ENCODE measurements at places on chromosomes 12 and 14. TPM values are rescaled to one million over a fixed set of nuclear protein-coding genes. Genes with fewer than 3 reads are reported as not detected.
A peak's percentile ranks its signal among the peaks of the same experiment; 100 is the strongest.

Gene MYF6
- not detected for polyA plus RNA-seq

Gene PNMA1
- 47.8 TPM for polyA plus RNA-seq

Gene LRP1-AS
- not detected for polyA plus RNA-seq

DNA sequence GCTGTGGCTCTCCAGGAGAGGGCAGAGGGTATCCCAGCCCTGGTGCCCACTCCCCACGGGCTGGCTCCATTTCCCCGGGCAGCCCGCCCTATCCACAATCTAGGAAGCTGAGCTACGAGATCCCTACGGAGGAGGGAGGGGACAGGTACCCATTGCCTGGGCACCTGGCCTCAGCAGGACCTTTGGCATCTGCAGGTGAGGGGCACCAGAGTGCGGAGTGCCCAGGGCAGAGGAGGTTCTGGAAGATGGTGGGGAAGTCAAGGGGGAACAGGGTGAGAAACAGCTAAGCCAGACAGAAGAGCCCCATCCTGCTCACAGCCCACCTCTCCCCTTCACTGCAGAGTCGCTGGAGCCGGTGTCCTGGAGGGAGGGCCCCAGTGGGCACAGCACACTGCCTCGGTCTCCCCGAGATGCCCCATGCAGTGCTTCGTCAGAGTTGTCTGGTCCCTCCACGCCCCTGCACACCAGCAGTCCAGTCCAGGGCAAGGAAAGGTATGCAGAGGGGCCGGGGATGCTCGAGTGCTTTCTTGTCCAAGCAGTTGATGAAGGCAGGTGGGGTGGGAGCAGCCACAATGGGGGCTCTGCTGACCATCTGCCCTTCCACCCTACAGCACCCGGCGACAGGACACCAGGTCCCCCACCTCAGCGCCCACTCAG is 10.3 kb downstream of the TNS2 start:
- DNase-seq, result no peak

GRCh38 chr12:12734561-12735071 is 17.4 kb downstream of the CDKN1B start:
- no peak for DNase-seq

DNA sequence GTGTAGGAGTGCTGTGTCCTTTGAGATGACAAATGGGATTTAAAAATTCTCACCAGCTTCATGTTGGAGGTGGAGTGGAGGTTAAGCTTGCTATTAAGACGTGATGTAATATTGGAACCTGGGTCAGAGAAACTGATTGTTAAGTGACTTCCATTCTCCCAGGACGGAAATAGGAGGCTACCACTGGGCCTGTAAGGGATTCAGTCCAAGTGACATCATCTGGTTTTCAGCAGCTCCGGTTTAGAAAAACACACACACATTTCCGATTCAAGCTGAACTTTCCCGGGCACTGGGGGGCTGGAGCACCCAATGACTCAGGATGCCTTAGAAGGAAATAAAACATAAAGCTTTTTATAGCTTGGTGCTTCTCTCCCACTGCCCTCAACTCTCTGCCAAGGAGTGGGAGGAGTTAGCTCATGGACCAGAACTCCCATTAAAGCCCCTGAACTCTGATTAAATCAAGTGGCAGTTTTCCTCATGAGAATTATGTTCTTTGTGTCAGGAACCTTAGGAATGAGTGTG is 12.4 kb downstream of the CALM1 start:
- no peak for DNase-seq

DNA sequence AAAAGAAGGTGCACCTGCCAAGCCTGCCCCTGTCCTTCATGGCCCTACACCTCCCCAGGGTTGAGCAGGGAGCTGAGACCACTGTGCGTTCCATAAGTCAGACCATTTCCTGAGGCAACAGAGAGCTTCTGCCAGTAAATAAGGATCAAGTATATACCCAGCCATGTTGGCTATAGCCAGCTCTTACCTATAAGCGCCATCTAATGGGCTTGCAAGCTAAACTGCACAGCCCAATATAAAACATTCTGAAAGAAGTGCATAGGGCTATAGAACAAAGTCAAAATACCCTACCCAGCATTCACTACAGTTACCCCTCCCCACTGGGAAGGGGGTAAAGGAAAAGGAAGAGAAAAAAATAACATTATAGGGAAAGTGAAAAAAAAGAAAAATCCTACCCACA is 59.3 kb upstream of the SCAF11 start:
- no peak for DNase-seq

DNA sequence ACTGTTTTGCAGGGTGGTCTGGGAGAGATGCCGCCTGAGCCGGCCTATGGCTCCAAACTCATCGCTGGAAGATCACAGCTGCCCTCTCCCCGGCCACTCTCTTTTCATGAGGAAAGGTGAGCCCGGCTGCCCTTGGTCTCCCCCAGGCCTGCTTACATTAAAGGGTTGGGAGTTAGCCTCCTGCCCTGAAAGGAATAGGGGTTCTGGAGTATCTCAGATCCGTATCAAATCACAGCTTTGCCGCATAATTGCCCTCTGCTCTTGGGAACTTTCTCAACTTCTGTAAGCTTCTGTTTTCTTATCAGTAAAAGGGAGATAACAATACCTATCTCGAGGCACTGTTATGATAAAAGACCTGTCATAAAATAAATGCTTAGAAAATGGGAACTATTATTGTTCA is 17.6 kb downstream of the PHLDA1 start:
- DNase-seq, result no peak

GRCh38 chr12:87142342-87142741 is 886.2 kb upstream of the MGAT4C start:
- no peak for DNase-seq

GRCh38 chr14:39467889-39468524 is 35.8 kb upstream of the FBXO33 start:
- DNase-seq, result no peak

DNA sequence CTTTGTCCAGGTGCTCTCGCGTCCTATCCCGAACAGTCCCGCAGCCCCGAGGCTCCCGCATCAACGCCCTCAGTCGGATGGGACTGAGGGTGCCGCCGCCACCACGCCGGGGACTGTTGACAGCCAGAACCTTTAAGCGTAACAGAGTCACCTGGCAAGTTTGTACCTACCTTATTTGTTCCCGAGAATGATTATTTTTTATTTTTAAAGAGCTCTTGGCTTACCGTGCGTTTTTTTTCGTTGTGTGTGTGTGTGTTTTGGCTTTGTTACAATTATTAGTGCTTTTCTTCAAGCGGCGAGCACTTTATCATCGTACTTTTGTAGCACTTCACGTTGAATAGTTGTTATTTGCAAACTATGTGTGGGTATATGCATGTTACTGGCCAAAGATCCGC is 463 bp downstream of the COA8 start:
- no peak for DNase-seq

GRCh38 chr12:51318846-51319599 is 5.0 kb downstream of the BIN2 start:
- DNase-seq, result peak; percentile 75

- no peak for DNase-seq
These were observed 826 bp downstream of the PRKCH start for GRCh38 chr14:61322011-61322798.

DNA sequence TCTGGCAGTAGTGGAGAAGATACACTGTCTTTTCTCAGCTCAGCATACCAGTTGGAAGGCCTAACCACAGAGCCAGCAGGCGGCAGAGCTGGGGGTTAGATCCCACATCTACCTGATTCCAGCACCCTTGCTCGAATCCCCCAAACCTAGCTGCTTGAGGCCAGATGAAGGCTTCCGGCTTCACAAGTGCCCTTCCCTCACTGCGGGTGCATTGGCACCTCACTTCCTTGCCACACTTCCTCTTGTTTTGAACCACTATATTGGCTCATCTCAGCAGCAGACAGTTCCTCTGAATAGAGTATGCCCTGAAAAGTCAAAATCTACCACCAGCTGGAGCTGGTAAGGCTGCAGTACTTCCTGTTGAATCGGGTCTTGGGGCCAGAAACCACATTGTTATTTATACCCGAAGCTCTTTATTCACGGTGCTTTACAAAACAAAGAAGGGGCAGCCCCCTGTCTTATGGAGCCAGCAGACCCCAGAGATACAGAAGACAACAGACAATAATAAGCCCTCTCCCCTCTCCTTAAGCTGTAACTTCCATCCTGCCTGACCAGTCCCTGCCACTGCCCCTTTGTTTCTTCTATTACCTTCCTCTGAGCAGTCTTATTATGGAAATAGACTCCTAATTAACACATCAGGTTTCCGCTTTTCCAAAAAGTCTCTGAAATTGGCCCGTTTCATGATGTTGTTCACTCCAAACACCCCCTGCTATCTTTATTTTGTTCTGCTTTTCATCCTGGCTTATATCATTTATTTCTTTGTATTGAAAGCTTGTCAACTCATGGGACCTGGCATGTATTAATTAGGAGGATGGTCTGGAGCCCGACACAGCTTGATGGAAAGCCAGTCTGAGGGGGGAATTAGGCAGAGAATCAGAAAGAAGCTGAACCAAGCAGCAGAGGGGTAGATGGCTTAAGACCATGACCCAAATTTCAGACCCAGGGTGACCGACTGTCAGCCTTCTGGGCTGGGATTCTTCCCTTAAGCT is 233.5 kb downstream of the EFCAB11 start:
- DNase-seq, result peak; percentile 85

DNA sequence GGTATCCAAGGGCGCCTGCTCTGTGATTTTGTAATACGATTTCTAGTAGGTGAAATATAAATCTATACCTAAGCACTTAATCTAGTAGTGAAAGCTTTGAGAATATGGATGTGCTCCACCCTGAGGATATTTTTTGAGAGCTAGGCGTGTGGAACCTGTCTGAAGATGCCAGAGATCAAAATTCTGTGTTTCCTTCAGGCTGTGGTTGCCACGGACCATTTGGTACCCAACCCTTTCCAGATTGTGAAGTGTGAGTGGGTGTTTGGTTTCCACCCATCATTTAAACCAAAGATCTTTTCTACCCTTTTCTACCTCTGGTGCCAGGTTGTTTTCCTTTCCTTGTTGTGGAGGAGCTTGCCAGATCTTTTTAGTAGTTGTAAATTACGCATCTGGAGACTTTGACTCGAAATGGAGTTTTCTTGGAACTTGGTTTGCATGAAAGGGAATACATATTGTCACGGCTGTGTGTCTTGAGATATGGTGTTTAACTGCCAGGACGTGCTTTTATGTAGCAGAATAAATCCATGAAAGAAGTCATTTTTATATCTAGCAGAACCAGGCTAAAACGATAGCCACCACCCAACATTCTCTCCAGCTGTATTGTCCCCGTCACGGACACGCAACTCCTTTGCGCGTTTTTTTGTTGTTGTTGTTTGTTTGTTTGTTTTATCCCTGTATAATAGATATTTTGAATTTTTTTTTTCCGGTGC is 2.2 kb downstream of the LRFN5 start:
- no peak for DNase-seq

DNA sequence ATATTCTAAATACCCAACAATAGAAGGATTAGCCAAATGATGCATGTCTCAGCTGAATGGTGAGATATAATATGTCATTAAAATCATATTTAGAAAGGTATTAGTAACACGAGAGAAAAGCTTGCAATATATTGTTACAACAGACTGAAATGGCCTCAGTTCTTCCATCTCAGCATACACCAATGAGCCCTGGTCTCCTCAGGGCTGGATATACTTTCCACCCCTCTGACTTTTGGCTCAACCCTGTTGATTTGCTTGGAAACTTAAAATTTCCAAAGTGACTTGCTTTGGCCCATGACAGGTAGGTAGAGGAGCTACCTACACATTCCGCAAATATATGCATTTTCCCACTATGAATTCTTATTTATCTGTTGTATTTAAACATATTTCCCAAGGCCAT is 908.1 kb upstream of the TMEM132C start:
- no peak for DNase-seq

GRCh38 chr14:72640911-72641485 is 252.9 kb downstream of the DPF3 start:
- DNase-seq, result no peak

Measured in CD4-positive, alpha-beta memory T cell (primary cell).